ENCODE measurements at places on chromosomes 16 and 17.

GRCh38 chr17:30831257-30831656 lies 509 bp upstream of the ATAD5 start:
- DNase-seq: no peak

DNA sequence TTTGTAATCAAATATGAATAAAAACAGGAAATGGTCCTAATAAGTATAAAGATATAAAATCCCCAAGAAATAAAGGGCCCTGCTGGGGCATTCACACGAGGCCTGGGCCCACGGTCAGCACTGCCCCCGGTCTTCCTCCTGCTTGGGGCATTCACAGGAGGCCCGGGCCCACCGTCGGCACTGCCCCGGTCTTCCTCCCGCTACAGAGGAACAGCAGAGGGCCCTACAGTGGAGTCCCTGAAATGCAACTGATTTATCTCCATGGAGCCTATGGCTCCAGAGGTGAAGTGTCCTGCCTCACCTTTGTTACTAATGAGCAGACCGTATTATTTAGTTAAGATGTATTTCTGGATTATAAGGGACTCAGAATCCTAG lies 46.5 kb downstream of the MAP1LC3B start:
- DNase-seq: no peak

DNA sequence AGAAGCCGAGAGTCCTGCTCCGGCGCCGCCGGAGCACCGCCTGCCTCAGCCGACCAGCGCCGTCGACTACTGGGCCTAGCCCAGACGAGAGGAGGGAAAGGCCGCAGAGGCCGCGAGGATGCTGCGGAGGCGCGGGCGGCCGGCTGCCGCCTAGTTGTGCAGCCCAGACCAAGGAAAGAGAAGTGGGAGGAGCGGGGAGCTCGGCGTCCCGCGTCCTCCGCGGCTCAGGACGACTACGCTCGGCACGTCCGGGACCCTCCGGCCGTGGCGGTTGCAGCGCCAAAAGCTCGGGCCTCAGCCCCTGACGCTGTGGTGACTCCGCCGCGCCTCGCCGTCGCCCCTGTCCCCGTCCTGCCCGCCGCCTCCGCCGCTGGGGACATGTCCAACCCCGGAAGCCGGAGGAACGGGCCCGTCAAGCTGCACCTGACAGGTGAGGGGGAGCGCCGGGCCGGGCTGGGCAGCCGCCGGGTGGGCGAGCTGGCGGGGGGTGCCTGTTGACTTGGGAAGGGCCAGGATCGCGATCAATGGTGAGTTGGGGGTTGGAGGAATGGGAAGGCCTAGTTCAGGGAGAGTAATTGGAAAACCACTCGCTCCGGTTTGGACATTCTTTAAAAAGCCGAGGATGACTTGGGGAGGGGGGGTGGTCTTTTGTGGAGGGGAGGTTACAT lies 37.7 kb downstream of the RNF135 start:
- peak; percentile 36 for DNase-seq

- no peak for DNase-seq
Measured at GRCh38 chr16:69417520-69418199, 6.8 kb upstream of the CYB5B start.

GRCh38 chr16:78957317-78958100 lies 643.0 kb downstream of the MAF start:
- DNase-seq: no peak

GRCh38 chr16:75053791-75054555 lies 55.1 kb downstream of the ZNRF1 start:
- no peak for DNase-seq

DNA sequence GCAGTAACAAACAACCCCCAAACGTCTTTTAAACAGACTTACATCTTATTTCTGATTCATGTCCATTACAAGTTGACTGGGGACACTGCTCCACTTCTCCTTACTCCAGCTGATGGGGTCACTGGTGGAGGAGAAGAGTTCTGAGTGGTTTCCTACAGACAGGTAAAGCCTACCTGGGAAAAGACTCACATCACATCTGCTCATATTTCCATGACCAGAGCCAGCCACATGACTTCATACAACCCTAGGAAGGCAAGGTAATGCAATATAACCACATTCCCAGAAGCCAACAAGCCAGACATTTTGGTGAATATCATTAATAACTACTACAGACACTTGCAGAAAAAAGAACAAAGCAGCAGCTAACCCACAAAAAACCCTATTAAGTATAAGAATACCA lies 90.5 kb upstream of the IRX6 start:
- DNase-seq: no peak

DNA sequence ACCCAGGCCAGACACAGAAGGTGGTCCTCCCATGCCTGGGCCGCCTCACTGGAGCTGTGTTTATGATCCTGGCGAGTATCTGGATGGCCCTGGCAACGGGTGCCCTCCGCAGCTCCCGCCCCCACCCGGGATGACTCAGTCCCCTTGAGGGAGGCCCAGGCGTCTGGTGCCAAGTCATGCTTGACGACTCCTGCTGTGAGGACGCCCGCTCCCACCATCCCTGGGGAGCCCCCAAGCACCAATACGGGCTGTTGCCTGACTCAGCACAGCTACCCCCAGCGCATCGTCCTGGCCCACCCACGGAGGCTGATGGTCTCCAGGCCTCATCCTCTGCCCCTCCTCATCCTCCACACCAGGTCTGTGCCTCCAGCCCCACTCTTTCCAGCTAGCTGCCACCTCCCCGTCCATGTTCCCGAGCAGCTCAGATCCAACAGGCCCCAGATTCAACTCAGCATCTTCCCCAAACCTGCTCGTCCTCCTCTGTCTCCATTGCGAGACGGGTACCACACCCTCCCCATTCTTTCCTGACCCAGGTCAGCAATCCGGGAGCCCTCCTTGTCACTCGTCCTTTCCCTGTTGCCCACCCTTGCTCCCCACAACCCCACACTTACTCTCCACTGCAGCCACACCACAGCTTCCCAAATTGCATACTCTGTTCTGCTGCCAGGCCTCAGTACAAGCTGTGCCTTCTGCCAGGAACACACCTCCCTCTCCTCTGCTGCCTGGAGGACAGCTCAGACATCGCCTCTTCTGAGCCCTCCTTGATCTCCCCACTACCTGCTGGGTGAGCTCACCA lies 2.6 kb downstream of the CAMKK1 start:
- DNase-seq: no peak
